ENCODE measurements at places on chromosomes 5 and 9.

DNA sequence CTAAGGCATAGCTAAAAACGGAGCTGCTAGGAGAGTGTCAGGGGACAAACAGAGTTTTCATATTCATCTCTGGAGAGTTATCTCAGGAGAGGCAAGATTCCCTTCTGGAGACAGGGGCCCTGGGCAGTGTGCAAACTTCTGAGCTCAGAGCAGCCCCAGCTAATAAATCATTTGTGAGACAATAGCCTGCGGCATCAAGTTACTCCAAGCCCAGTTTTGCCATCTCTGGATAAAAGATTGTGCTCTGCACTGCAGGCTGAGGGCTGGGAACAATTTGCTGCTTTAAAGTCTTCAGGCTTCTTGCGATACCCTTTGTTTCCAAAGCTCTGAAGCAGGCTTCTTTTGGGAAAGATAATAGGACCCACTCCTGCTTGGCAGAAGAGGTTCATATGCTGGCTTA is 164.3 kb upstream of the BRINP1 start:
- no peak for DNase-seq

DNA sequence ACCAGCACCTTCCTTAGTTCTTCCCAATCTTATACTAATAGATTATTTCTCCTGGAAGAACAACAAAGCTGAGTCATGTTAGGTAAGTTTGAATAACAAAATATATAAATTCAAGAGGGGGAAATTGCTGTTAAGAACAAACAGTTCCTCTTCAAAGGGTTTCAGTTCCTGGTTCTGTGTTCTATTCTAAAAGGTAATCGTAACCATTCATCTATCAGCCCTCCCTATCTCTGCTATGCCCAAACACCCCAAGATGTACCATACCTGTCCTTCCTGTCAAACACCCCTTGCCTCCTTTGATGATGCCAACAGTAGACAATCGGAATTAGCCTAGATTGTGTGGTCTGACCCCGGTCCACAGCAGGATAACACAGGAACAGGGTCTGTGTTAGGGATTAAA is 4.2 kb upstream of the RNF180 start:
- DNase-seq: no peak

DNA sequence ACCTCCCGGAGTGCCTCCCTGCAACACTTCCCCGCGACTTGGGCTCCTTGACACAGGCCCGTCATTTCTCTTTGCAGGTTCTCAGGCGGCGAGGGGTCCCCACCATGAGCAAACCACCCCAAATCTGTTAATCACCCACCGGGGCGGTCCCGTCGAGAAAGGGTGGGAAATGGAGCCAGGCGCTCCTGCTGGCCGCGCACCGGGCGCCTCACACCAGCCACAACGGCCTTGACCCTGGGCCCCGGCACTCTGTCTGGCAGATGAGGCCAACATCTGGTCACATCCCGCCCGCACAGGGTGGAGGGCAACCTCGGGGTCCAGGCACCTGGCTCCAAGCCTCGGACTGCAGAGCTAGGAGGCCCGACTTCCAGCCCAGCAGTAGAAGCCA is 776 bp upstream of the TERT start:
- DNase-seq: no peak

DNA sequence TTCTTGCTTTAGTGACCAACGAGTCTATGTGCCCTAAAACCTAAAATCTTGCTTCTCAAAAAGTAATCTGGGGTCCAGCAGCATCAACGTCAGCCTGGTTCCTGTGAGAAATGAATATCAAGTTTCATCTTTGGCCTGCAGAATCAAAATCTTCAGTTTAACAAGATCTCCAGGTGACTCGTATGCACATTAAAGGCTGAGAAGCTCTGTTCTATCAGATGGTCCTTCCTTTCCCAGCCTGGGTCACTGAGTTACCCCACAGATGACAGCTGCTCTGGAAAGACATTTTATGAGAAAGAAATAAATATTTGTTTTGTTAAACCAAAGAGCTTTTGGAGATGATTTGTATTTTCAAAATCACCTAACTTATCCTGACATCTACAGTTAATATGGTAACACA is 75.8 kb downstream of the ADAMTSL1 start:
- DNase-seq: no peak

- DNase-seq: no peak
These were observed 1.7 kb upstream of the ACO1 start for GRCh38 chr9:32382565-32383320.

- DNase-seq: no peak
These were observed 442.4 kb downstream of the KIF4B start for GRCh38 chr5:155455791-155456514.

GRCh38 chr5:37850226-37850865 is 10.5 kb upstream of the GDNF start:
- no peak for DNase-seq

GRCh38 chr9:93909242-93909616 is 45.9 kb downstream of the BARX1 start:
- DNase-seq: no peak

- DNase-seq: peak; percentile 88
These were observed at the start of gene ZNF300 for GRCh38 chr5:150904479-150905311. ZNF300 (minus strand) TSS chr5:150904980; CDS start chr5:150903155, 1,825 bp downstream.

DNA sequence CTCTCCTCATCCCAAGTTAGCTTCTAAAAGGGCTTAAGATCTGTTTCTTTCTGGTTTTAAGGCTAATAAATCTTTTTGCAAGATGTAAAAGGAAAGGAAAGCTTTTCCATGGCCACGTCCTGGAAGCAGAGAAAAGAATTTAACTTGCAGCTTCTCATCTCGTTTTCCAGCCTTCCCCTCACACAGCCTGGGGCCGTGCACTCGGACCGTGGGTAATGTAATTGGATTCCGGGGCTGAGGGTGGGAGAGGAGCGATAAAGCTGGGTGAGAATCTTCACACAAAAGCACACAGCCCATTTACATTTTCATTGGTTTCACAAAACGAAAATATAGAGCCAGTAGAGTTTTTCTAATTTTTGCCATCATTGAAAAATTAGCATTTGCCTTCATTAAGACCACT is 91.2 kb downstream of the IRX2 start:
- DNase-seq: no peak
